ENCODE measurements at places on chromosomes 7 and 10.

DNA sequence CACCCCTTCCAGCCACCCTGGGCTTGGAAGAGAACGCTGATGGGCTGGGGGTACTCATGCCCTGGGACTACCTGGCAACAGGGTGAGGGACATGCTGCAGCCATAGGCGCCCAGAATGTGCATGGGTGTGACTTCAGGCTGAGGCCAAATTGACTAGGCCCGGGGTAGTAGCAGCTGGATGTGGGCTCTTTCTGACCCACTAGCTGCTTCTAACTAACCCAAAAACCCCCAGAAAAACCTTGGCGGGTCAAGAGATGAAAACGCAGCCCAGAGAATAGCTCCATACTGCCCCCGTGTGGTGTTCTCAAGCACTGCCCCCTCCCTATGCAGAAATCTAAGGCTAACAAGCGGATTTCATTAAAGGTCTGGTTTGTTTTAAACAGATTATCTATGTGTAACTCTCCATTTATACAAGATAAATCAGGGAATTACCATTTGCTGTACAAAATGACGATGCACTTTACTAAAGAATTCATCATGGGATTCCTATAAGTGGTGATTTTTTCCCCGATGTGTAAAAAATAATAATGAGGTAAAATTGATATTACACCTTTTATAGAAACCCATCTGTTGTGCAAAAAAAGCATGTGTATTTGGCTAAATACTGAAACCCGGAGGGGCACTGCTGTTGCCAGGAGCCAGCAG lies 4.2 kb downstream of the SMARCD3 start:
- DNase-seq: peak; percentile 79

- DNase-seq: no peak
Observed at GRCh38 chr10:71838264-71839211, 12.5 kb downstream of the PSAP start.

DNA sequence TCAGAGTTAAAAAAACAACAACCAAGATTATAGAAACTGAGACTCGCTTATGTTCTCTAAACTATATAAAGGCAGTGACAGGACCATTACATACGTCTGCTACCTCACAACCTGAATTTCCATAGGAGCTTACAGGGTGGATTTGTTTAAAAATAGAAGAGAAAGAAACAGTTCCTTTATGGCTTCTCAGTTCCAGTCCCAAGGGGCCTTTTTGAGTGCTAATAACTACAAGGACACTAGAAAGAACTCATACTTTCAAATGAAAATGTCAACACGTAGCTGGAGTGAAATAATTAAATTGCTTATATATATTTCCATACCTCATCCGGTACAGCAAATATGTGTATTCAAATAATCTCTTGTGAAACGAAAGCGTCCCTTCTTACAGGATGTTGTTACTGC lies 19.7 kb downstream of the TSPAN12 start:
- DNase-seq: no peak

- DNase-seq: no peak
Observed at GRCh38 chr7:24368161-24368560, 84.2 kb downstream of the NPY start.

DNA sequence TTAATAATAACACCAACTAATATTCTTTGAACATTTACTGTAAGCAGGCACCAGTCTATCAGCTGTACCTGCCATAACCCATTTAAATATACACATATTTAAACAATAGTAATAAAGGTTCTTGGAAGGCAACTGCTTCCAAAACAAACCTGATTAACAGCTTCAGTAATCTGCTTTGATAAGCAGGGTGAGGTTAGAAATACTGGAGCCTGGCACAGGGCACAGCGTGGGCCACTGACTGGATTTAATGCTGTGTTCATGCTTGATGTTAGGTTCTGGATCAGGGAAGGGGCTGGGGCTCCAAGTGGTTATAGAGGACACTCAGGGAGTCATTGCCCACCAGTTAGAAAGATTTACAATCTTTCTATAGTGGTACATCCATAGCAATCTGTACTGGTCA lies 10.9 kb upstream of the C10orf120 start:
- DNase-seq: no peak

GRCh38 chr7:18624459-18624858 lies 128.9 kb downstream of the HDAC9 start:
- DNase-seq: no peak

DNA sequence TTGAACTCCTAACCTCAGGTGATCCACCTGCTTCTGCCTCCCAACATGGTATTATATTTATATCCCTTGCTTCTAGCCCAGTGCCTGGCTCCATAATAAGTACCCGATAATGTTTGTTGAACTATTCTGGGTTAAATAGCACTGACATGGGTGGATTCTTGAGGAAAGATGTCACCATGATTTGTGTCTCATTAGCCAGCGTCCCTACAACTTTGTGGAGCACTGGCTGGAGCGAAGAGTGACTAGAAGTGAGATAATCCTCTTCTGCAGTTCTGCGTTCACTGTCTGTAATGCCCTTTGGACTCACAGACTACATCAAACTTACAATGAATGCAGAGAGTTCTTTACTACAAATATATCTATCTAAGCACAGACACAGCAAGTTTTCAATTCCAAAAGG lies 16.9 kb upstream of the AKR1E2 start:
- DNase-seq: no peak

DNA sequence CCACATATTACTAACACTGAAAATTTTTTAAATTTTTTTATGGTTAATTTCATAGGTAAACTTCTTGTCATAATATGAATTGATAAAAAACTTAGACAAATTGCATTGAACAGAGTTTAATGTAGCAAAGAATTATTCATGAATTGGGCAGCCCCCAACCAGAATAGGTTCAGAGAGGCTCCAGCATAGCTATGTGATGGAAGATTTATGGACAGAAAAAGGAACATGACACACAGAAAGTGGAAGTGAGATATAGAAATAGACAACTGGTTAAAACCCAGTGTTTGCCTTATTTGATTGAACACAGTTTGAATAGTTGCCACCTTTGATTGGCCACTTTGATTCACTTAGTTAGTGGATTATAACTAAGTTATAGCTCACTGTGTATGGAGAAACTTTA lies 87.2 kb downstream of the AHR start:
- DNase-seq: no peak

GRCh38 chr7:55534262-55534915 lies 37.9 kb downstream of the VOPP1 start:
- DNase-seq: peak; percentile 63

DNA sequence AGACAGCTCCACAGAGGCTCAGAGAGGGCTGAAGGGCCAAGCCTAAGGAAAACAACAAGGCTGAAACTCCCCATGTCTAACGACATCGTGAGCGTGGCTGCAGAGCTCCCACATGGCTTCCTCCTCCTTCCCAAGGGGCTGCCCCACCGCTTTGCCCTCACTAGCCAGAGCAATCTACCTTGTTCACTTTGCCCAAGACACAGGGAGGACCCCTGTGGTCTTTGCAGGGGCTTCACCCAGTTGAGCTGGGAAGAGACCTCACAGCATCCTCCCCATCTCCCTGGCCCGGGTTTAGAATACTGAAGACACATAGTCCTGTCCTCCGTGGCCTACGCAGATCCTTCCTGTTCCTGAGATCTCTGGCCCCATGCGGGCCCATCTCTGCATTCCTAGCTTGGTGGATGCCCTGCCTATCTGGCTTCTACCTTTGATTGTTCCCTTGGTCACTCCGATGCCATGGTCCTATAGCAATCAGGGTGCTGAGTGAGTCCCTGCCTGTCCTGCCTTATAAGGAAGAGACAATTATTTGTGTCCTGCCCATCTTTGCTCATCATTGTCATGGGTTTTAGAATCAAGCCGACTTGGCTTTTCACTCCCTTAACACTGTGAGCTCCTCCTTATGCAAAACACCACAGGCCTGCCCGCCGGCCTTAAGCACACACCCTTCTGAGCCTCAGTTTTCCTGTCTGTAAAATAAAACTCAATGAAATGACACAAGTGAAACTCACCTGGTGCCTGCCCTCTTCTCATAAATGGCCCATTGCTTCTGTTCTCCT lies 73.2 kb downstream of the PARP12 start:
- DNase-seq: no peak
